NCI-H526 (cell line): ENCODE measurements at places on chromosomes 3 and 15.
A peak's percentile ranks its signal among the peaks of the same experiment; 100 is the strongest.

- no peak for DNase-seq
Measured at GRCh38 chr3:12349895-12350811, 61.3 kb downstream of the PPARG start.

- no peak for DNase-seq
Measured at GRCh38 chr15:71400294-71400693, 285.0 kb downstream of the THSD4 start.

- no peak for DNase-seq
Measured at GRCh38 chr3:162602619-162603018, 1106.0 kb downstream of the OTOL1 start.

GRCh38 chr15:39784638-39785037 is 2.0 kb upstream of the FSIP1 start:
- DNase-seq, result no peak

DNA sequence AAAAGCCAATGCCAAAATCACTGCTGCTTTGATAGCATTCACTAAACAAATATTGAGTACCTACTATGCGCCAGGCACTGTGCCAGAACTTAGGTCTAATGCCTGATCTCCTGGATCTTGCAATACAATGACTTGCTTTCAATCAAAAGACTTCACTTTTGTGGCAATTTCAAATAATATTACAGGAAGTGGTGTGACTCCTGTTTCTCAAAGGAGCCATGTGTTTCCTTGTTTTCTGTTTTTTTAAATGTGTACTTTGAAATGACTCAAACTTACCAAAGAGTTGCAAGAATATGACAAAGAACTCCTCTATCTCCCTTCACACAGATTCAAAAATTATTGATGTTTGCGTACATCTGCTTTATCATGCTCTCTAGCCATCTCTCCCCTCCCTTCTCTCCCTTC is 18.3 kb downstream of the OSBPL10 start:
- DNase-seq, result no peak

GRCh38 chr3:173826901-173827609 is 429.5 kb downstream of the NLGN1 start:
- DNase-seq, result no peak

GRCh38 chr3:143979813-143980212 is 8.2 kb downstream of the DIPK2A start:
- no peak for DNase-seq

DNA sequence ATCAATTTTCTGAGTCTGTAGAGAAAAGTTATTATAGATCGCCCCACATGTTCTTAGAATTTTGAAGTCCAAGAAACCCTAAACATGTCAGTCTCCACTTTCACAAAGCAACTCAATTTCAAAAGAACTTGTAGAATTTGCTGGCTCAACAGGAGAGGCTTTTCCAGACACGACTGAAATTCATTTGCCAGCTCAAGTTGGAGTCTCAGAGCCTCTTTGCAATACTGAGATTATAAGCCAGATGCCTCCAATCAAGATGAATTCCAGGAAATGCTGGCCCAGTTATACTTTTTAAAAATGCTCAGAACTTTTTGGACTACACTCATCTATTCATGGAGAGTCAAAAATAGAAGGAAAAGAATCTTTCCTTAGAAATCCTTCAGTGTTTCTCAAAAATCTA is 56.9 kb upstream of the NLGN1 start:
- DNase-seq, result no peak

DNA sequence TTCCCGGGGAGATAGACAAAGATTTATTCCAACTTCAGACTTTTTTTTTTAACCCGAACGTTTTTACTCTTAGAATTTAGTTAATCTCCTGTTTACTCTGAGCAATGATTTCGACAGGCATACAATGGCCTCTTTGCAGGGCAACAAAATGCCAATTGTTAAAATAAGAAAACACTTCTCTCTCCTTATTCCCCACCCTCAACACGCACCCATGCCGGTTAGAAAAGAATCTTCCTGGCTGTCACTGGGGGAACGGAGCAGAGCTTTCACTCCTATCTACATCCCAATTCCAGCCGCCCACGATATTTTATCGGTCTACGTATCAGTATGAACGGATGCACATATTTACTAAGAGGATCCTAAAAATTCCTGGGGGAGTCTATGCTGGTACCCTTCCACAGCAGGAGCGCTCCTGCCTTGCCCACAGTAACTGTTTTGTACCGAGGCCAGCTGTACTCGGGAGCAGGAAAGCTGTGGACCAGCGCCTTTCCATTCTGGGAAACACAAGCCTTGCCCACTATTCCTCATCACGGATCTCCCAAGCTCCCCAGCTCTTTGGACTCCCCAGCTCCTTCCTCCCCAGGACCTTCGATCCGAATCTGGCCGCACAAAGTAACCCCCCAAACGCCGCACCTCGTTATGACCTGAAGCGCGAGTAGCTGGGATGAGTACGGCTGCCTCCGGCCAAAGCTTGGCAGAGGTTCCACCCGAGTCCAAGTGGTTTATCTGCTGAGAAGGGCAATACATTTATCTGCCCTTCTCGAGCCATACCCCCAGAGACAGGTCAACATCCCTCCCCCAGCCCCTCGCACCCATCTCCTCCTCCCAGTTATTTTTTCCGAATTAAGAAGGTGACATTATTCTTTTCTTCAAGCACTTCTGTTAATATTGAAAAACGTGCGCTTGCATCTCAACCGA is 2.2 kb upstream of the FOXB1 start:
- peak; percentile 16 for DNase-seq

DNA sequence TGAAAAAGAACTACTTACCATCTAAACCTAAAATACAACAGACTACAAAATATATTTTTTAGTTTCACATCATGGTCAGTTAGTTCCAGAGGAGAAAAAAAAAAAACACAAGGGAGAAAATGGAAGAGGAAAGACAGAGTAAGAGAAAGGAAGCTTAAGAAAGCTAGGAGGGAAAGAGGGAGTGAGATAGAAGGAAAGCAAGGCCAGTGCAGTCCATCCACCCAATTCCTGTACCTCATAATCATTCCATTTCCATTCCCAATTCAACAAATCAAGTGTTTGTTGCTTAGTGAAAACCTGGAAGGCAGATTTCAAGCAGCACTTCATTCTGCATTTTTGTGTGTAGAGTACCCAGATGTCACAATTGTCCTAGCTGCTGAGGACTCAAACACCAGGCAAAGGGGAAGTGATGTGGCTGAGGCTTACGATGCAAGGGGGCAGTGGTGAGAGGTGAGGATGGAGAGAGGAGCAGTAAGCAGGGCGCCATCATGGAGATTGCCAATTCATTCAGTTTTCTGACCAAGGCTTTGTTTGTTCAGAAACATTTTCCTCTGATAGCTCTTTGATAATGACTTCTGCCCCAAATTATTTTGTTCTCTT is 83.6 kb upstream of the GSK3B start:
- no peak for DNase-seq

GRCh38 chr3:8650583-8651416 is 6.2 kb upstream of the SSUH2 start:
- no peak for DNase-seq

- peak; percentile 87 for DNase-seq
Measured at GRCh38 chr3:120348065-120348990, 826 bp downstream of the LRRC58 start.

GRCh38 chr3:64046592-64046991 is 23.3 kb upstream of the PSMD6 start:
- DNase-seq, result no peak
